ENCODE measurements at places on chromosomes 4 and X.

GRCh38 chrX:29231800-29232199 lies 644.6 kb downstream of the IL1RAPL1 start:
- no peak for DNase-seq

DNA sequence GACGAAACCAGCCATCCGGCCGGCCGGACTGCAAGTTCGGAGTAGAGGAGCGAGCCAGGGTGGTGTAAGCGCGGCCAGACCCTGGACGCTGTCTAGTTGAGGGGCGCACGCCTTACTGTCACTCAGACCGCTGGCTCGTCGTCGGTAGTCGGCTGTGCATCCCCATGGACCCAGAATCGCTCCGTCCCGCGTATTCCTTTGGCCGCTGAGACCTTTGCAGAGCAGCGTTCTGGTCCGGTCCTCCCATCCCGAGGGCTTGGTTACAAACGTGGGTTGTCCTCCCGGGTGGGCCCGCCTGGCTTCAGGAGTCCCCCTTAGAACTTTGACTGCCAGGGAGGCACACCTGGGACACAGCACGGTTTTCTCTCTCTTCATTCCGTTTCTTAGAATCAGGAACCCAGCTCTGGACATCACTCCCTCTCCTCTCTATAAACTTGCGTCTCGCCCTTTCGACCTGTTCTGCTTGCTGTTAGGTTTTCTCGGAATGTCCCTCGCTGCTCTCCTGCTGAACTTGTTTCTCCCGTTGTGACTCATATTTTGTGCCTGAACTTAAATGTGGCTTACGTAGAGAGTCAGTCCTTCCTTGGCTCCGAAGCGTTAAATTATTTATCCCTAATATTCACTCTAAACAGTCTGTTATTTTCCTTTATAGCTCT lies 672 bp downstream of the PGM2 start:
- DNase-seq: no peak

GRCh38 chr4:176569301-176569700 lies 223.4 kb downstream of the VEGFC start:
- no peak for DNase-seq

GRCh38 chrX:70096052-70096451 lies 33.8 kb downstream of the OTUD6A start:
- no peak for DNase-seq

- DNase-seq: no peak
These were observed 534.6 kb downstream of the PPARGC1A start for GRCh38 chr4:23355258-23355657.

- DNase-seq: no peak
These were observed 34.7 kb upstream of the ENPP6 start for GRCh38 chr4:184252136-184253071.

GRCh38 chrX:108122748-108123147 lies 31.2 kb downstream of the ATG4A start:
- peak; percentile 19 for DNase-seq

GRCh38 chr4:67327245-67328017 lies 217.9 kb downstream of the CENPC start:
- peak; percentile 14 for DNase-seq

DNA sequence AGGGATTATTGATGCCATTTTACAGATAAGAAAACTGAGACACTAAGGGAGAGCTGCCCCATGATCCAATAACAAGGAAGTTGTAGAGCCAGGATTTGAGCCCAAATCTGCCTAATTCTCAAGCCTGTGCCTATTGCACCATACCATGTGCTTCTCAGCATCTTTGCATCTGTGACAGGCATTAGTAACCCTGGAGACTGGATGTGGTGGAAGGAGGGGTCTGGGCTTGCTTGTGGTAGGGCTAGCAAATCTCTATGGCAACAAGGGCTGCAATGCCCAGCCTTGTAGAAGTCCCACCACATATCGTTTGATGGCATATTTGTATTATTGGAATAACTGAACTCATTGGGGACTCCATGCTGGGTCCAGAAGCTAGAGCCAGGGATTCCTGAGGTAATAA lies 58.1 kb downstream of the RTL5 start:
- DNase-seq: no peak

GRCh38 chr4:73376976-73377375 lies 27.1 kb upstream of the ALB start:
- DNase-seq: no peak

DNA sequence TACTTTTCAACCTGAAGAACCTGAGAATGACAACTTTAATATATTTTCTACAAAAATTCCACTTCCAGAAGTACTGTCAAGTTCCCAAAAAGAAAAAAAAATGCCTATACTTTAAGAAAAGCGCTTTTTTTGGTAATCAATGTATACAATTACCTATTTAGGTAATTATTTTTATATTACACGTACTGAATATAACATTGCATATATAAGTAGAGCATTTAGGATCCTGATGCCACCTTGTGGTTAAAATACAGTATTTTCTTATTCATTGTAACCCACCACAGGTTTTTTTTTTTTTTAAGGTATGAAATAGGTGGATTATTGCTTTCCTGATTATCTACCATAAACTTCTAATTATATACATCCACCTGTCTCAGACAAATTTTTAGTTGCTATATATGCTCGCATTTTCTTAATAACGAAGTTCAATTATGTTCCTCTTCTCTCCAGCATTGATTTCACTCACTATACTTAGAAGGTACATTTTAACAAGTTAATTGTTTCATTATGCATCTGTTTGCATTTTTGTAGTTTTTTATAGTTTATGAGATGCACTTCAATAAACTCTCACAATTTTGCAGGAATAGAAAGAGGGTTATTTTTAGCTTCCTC lies 5.2 kb downstream of the MAP9 start:
- DNase-seq: no peak

DNA sequence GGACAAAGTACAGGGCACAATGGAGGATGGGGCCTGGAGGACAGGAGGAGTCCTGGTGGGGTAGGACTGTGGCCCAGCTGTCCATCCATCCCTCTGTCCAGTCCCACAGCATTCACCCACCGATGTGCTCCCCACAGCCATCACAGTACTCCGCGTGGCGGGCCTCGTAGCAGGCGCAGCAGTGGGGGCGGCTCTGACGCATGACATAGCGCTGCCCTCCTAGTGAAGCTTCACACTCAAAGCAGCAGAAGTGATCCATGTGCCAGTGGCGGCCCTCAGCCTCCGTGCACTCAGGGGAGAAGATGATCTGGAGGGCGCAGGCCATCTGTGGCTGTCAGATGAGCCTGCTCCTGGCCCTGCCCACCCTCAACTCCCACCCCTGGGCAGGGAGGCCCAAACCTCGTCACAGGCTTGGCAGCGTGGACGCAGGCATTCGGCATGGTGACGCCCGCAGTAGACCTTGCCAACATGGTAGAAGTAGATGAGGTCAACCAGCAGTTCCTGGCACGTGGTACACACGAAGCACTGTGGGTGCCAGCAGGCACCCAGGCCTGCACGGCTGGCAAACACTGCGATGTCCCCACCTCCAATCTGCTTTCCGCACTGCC lies 6.3 kb downstream of the PLP2 start:
- DNase-seq: no peak

DNA sequence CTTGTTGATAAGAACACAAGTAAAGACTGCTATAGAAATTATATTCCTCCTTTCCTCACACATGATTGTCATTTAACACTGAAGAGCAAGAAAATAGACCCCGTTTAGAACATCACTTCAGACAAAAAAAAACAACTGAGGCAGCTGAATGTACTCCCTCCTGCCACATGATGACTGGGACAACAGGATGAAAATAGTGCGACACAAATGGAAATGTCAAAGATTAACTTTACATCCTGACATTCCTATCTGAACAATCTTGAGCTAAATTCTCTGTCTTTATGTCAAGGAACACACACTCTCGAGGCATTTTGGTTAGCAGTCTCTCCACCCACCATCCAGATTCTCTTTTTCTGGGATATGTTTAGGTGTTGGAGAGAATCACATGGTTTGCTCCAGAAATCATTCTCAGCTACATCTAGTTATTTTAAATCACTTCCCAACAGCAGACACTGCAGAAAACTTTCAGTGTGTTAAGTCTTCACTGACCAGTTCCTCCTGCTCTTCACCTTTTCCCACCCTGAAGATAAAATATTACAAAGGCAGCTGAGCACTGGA lies 16.3 kb upstream of the KCNIP4 start:
- DNase-seq: no peak

DNA sequence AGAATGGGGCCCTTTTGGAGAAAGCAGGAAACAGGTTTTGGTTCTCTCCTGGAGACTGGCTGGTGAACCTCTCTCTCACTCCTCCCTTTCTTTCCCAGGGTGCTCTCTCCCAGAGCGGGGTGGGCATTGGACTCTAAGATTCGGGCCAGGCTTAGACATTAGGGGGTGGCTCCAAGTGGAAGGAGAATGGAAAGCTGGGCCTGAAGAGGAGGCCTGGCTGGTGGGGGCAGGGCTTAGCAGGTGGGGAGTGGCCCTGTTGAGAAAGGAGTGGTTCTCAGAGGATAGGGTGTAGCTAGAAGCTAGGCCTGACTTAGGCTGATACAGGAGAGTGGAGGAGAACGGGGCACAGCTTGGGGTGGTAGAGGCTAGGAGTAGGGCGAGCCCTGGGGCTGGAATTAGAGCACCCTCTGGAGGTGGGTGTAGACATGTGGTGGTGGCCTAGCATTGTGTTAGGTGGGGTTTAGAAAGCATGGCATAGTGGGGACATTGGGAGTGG lies 5.7 kb downstream of the PLP2 start:
- DNase-seq: no peak

DNA sequence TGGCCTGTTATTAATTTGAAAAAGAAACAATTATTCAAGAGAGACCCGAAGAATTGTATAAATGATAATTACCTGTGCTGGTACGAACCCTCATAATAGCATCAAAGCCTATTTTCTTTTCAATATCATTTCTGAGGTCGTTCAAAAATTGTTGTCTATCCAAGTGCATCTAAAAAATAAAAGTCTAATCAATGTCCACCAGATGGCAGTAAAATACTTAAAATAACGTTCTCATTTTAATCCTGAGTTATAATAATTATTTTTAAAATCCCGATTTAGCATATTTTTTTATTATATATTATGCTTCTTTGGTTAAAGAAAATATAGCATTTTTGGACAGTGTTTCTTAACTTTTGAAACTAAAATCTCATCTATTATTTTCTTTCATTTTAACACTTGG lies 55.7 kb downstream of the METTL14 start:
- DNase-seq: no peak

GRCh38 chrX:57918750-57919436 lies 8.6 kb upstream of the ZXDA start:
- DNase-seq: no peak

DNA sequence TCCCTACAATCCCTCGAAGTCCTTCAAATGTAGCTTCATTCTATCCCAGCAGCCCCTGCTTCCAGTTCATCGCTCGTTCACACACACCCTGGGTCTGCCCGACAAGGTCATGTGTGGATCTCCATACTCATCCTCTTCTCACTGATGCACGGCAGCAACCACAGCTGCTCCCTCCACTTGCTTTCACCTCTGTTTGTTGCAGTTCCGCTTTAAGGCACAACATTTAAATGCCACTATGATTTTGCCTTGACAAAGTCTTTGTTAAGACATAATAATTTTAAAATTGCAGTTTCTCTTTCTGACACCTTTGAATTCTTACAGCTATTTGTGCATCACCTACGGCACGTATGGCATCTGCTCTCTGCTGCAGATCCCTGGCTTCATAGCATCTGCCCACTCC lies 1.8 kb downstream of the ODAPH start:
- DNase-seq: no peak

- no peak for DNase-seq
These were observed 99.5 kb upstream of the NKX1-1 start for GRCh38 chr4:1505511-1506460.

- DNase-seq: no peak
These were observed 9.8 kb upstream of the CCNG2 start for GRCh38 chr4:77147079-77147782.

DNA sequence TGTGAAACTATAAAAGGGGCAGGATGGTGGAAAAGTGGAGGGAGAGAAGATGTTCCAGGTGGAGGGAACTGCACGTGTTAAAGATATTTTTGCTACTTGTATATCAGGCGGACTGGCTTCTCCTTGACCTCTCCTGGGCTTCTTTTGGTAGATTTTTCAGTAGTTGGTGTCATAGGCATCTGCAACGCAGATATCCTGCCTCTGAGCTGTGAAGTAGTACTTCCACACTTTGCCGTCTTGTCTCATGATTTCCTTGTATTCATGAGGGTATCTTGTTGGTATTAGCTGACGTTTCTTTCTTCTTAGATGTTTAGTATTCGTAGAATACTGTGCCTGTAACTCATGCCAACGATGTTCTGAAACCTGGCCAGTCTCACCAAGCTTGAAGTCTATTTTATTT lies 81.0 kb downstream of the WWC2 start:
- DNase-seq: no peak

GRCh38 chrX:127085939-127086338 lies 266.4 kb downstream of the PRR32 start:
- DNase-seq: no peak

GRCh38 chrX:101693476-101693875 lies 33.8 kb upstream of the ARMCX2 start:
- DNase-seq: no peak

DNA sequence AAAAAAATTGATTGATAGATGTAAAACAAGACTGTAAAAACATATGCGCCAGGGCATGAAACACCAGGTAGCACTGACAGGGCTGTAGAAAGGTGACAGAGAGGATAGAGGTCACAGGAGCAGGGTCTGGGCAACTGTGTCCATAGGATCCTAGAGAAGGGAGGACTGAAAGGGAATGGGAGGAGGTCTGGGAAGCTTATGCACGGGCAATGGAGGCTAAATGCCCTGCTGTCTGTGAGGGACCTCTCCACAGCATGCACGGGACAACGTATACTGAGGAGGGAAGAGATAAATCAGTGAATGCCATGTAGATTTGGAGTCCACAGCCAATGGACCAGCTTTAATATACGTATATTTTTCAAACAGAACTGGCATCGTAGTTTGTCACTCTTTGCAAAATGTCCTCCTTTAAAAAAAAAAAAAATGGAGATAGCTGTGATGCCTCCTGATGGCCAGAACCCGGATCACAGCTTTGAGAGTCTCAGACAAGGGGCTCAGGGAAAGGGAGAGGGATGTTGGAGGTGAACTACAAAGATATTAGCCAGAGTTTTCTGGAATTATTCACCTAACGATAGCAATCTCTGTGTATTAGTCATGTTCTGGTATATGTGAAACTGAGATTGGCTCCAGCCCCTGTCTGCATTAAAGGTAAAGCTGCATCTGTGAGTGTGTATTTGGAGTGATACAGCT lies 16.0 kb downstream of the RAB40A start:
- DNase-seq: no peak

DNA sequence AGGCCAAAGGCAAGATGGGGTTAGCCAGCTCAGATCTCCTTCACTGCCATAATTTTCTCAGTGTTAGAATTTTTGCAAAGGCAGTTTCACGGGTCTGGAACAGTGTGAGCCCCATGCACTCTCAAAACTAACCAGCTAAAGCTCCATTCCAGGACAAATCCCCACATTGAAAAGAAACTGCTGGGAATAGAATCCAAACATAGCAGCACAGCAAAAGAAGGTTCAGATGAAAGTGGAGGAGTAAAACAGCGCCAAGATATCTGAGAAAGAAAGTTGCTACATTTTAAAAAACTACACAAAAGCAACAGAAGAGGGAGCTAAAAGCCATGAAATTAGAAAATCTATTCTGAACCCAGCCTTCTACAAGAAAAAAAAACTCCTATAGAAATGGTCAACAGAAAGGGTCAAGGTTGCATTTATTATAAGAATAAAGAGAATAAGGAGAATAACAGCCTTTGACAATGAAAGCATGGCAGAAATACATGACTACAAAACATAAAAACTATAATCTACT lies 39.6 kb upstream of the SLC7A3 start:
- DNase-seq: no peak

Data from AG09319 (cell line).